ENCODE measurements at places on chromosomes 3 and 15.

DNA sequence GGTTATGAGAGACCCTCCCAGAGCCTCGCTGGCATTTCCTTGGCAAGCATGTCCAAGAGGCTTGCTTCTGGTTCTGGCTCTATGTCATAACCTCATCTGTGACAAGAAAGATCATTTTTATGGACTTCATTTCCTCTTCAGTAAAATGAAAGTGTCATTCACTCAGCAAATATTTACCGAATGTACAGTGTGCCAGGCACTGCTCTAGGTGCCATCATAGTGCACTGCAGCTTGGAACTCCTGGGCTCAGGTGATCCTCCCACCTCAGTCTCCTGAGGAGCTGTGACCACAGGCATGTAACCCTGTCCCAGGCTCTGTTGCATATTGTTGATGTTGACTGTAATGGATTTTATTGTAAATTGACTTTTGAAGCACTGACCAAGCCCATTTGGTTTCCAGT, 18.7 kb upstream of the ITPKA start:
- DNase-seq, result no peak

DNA sequence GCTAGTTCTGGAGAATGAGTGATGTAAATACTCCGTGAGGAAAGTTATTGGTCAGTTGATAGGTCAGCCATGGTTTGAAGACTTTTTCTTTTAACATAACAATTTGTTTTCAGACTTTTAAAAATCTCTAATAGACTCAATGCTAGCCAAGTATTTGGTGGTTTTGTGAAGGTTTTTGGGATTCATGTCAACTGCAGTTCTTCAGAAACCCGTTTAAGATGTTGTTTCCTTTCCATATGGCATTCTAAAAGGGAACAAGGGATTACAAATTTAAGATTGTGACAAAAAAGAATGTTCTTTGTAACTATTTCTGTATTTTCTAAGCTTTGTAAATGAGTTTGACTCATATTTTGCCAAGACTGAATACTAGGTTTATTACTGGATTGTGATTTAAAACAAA, 281.7 kb upstream of the COL8A1 start:
- DNase-seq, result no peak

- DNase-seq, result no peak
Observed at GRCh38 chr3:46668591-46668990, 24.9 kb downstream of the ALS2CL start.

DNA sequence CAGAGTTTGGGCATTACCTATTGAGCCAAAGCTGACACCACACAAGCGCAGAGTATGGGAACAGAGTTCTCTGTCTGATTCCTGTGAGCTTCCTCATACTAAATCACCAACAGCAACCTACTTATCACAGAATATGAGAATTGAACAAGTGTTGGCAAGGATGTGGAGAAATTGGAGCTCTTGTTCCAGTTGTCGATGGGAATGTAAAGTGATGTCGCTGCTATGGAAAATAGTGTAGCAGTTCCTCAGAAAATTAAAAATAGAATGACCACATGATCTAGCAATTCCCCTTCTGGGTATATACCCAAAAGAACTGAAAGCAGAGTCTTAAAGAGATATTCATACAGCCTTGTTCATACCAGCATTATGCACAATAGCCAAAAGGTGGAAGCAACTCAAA, 33.4 kb downstream of the CD86 start:
- no peak for DNase-seq

- DNase-seq, result no peak
Observed at GRCh38 chr15:42375941-42376340, 16.6 kb downstream of the CAPN3 start.

GRCh38 chr15:35289024-35289617, 204.0 kb upstream of the NANOGP8 start:
- DNase-seq, result peak; percentile 57

- DNase-seq, result no peak
Observed at GRCh38 chr3:57199895-57200297, at the start of gene HESX1. TSS of gene HESX1 (minus strand) at chr3:57199978. CDS start at chr3:57199918, 60 bp downstream.

- no peak for DNase-seq
Observed at GRCh38 chr15:92059036-92059970, 205.8 kb downstream of the SLCO3A1 start.

GRCh38 chr15:67132276-67132675, 66.9 kb downstream of the SMAD3 start:
- DNase-seq, result no peak

DNA sequence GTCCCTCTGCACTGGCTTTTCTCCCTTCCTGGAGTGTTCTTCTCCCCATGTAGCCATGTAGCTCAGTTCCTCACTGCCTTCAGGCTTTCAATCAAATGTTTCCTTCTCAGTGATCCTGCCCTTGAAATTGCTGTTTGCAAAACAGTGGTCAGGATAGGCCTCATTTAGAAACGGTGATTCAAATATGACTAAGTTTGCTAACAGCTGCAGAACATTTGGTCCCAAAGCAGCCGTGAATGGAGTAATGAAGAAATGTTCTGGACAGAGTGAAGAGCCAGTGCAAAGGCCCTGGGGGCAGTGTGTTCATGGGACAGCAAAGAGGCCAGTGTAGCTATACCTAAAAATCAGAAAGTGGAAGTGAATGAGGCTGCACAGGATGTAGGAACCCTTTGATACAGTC, 223.4 kb downstream of the FEZF2 start:
- no peak for DNase-seq

- no peak for DNase-seq
Observed at GRCh38 chr3:113628788-113629187, 67.7 kb downstream of the USF3 start.

DNA sequence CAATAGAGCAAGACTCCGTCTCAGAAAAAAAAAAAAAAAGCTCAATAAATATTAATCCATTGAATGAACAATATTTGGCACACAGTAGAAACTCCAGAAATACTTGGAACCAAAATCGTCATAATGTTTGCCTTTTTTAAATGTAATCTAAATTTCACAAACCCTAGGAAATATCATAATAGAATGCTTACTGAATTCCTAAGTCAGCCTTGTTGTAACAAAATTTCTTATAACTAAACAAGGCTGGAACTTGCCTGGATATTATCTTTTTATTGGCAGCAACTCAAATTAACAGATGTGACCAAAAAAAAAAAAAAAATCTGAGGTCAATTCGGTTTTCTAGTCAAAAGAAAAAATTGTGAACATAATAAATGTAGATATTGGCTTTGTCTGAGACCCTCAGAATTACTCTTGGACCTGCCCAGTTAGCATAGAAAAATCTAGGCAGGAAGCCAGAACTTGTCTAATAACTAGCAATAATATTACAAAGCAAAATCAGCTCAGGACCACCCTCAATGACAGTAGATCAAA, 33.3 kb downstream of the GABPB1 start:
- DNase-seq, result no peak
